Naive B cell (primary cell): ENCODE measurements at places on chromosomes 3 and 15.

DNA sequence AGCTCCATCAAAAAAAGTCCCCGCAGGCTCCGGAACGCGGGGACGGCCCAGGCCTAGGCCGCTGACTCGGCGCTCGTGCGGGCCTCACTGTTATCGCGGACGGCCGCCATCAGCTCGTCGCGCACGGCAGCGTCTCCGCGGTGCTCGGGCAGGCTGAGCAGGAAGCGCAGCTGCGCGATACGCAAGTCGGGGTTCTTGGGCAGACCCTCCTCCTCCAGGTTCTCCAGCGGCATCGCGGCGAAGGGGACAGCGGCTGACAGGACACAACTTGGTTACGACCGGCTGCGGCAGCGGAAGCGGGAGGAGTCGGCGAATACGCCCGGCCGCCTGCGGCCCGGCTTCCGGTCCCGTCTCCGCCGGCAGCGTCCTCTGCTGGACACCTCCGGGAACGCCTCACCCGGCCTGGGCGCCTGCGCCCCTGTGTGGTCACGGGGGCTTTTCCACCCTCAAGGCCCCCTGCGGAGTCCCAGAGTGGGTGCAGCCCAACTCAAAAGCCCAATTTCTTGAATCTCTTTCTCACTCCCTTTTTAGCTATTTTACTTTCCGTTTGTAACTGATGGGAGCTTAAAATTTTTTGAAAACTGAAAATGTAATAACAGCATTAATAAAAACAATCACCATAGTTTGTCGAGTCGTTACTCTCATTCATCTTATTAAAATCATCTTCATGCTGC, at the start of gene PSMD6:
TSS of gene PSMD6 (minus strand) at position 308 of the 674 bp plus-strand sequence. CDS start at position 233, 75 bp downstream.
- DNase-seq = peak; percentile 94

GRCh38 chr3:127097481-127097880, 95.5 kb upstream of the PRR23E start:
- DNase-seq = no peak

DNA sequence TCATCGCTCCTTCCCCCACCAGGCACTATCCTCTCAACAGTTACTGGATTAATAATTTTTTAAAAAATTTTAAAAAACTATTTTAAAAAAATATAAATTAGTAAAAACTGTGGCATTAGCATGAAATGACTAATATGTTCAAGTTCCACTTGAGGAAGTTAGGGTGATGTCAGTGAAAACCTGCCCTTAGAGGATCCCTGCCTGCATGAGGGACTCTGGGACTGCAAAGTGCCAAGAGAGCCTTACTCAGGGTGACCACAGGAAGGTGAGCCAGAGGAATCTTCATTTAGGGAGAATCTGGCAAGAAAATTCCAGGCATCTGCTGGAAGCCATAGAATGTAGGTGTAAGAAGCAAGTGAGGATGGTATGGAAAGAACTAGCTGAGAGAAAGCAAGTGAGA, 157.7 kb upstream of the BCL6 start:
- DNase-seq = no peak

DNA sequence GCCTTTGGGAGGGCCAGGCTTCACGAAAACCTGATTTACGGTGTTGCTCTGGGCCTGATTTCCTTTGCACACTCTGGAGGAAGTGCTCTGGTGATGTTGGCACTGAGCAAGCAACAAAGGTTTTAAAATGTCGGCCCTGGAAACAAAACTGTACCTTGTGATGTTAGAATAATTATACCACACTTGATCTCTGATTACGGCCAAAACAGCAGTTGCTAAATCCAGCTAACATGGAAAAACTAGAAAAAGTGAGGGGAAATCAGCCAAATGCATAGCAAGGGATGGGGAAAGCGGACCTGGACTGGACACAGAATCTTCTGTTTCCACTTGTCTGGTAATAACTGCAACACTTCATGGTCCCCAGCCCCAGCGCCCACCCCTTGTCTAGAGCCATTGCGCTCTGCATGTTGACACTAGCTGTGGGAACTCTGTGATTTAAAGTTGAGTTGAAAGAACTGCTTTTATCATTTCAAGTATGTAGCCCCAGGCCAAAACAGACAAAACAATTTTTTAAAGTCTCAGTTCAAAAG, 120.1 kb downstream of the VGLL4 start:
- DNase-seq = no peak

DNA sequence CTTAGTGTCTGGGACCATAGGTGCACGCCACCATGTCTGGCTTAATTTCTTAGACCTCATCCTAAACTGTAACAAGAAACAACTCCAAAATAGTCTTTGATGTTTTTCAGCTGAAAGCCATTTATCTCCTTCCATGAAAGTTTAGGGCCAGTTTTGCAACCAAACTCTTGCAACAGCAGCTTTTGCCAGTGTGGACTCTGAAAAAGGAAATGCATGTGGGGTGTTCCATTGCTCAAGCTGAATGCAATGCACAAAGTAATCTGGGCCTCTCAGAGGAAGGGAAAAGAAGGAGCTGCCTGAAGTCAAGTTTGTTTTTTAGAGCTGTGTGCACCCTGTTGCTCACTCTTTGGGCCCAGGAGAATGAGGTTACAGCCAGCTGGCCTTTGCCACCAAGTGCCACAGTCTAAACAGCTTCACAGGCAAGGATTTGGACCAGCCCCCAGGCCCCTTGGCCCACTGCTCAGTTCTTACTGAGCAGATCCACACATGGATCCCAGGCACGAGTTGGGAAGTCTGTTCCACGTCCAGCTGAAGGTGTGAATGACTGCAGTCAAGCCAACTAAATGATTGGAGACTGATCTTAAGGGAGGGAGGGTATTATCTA, 212.3 kb upstream of the LRRFIP2 start:
- no peak for DNase-seq

DNA sequence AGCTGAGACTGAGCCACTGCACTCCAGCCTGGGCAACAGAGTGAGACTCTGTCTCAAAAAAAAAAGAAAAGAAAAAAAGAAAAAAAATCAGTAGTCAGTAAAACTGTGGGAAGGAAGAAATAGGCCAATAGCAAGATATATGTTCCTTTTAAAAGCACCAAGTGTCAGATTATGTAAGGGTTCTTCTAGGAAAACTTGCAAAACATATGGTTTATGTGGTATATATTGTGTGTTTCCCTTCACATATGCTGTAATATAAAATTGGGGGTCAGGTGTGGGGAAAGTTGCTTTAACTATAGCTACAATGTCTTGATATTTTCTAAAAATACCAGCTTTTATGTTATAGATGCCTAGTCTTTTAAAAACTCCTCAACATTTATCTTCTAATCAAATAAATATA, 64.6 kb downstream of the ESYT3 start:
- no peak for DNase-seq

DNA sequence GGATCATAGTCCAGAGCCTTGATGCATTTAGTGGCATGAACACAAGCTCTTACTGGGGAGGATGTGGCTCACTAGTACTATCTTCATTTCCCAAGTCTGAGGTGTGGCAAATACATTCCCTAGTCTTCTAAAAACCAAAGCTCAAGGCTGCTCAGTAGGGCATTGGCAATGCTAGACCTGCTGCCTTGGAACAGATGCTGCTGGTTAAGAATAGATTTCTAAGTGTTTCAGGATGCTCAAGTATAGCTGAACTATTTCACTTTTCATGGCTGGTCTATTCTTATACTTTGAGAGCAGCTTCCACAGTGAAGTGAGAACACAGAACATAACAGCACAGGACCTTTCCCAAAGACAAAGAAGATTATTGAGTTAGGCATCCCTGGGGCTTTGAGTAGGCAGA, 178.8 kb downstream of the CHST2 start:
- DNase-seq = no peak

DNA sequence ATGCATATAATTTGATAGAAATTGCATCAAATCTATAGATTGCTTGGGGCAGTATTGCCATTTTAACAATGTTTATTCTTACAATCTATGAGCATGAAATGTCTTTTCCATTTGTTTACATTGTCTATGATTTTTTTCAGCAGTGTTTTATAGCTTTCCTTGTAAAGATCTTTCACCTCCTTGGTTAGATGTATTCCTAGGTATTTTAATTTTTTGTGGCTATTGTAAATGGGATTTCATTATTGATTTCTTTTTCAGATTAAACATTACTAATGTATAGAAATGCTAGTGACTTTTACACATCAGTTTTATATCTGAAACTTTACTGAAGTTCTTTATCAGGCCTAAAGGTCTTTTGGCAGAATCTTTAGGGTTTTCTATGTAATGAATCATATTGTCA, 237.6 kb upstream of the STAC start:
- no peak for DNase-seq
